ENCODE measurements at places on chromosomes 7 and 10.

DNA sequence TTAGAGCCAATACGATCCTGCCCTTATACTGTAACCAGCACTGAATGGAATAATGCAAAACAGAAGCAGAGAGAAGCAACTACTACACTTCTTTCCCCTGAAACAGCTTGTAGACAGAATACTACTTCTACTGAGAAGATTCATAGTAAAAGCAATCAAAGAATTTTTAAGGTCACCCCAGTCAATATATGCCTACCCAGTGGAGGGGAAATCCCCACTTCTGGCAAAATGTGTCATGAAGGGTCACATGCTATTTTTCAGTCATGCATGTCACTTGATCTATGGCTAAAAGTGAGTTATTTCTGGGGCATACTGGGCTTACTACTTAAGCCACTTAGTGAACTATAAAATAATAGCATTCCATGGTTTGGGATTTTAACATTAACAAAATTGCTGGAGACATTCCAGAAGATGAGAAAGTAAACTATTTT is 25.6 kb downstream of the IRF5 start:
- no peak for DNase-seq

- no peak for DNase-seq
These were observed 80.5 kb downstream of the ABCA13 start for GRCh38 chr7:48251766-48252165.

DNA sequence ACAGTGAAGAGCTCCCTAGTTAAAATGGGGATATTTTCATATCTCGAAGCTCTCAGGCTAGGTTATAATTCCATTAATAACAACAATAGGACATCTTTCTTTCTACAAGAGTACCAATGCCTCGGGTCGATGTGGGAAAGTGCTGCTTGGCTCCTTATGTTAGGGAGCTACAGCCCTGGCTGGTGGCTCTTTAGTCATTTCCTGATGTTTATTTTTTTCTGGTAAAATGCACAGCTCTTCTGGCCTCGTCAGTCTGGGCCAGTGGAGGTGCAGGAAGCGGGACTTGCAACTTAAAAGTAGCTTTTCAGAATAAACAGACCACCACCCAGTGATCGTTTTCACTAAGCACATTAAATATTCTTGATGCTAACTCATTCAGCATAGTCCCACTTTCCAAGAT is 58.3 kb downstream of the MKX start:
- DNase-seq = no peak

GRCh38 chr7:34332006-34332405 is 326.0 kb upstream of the NPSR1 start:
- DNase-seq = no peak

- DNase-seq = no peak
These were observed 14.4 kb downstream of the COL28A1 start for GRCh38 chr7:7521259-7521658.

- no peak for DNase-seq
These were observed 311.7 kb upstream of the HPS1 start for GRCh38 chr10:98758463-98758862.

- no peak for DNase-seq
These were observed 13.4 kb downstream of the SLC13A4 start for GRCh38 chr7:135714534-135715009.

- no peak for DNase-seq
These were observed 2.8 kb downstream of the SPRN start for GRCh38 chr10:133421336-133422222.

DNA sequence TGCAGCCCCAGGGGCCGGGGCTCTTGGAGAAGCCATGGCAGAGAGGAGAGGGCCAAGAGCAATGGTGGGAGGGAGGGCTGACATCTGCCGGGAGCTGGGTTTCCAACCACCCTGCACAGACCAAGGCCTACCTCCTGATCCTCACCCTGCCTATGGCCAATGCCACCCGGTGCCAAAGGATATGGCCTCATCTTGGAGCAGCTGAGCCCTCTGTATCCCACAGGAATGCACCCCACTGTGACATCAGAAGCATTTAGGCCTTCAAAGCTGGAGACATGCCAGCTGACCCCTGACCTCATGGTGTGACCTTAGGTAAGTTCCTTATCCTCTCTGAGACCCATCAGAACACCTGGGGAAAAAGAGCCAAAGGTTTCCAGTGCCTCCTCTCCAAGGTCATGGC is 113.6 kb upstream of the ZMIZ1 start:
- DNase-seq = no peak

GRCh38 chr7:148547951-148548350 is 42.6 kb upstream of the C7orf33 start:
- no peak for DNase-seq

DNA sequence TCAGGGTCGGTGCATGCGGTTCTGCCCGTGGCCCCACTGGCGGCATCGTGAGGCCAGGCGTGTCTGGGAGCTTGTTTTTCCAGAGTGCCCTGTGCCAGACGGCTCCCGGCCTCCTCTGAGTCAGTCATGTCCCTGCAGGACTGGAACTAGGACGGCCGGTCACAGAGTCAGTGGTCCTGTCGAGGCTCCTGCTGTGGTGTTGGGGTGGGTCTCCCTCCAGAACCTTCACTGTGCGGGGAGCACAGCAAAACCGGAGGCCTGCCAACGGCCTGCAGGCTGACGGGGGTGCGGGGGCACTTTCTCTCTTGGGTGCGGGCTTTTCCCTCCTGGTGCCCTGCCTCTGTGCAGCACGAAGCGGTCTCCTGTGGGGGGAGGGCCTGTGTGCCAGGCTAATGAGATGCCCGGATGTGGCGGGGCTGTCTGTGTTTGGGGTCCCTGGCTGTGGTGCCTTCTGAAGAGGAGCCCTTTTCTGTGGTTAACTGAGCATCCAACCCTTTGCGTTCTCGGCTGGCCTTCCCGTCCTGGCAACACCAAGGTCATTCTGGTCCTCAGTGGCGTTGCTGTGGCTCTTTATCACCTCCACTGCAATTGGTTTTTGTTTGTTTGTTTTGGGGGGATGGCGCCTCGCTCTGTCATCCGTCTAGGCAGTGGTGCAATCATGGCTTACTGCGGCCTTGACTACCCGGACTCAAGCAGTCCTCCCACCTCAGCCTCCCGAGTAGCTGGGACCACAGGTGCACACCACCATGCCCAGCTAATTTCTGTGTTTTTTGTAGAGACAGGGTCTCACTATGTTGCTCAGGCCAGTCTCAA is 8.0 kb downstream of the GET4 start:
- DNase-seq = no peak

DNA sequence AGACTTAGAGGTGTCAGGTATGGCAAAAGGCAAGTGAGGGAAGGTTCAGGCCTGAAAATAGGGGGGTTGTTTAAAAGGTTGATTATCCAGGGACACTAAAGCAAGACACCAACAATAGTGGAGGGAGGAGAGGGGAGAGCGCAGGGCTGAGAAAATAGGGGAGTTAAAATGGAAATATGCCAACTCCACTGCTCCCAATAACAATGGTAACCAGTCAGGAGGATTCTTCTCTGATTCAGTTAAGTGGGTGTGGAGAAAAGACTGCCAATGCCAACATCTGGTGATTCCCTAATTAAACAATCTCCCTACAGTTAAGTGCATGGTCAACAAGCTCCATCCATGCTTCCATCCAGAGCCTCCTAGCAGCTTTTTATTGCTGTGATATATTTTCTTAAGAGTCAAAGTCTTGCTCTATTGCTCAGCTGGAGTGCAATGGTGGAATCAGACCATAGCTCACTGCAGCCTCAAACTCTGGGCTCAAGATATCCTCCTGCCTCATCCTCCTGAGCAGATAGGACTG is 183.3 kb downstream of the JAZF1 start:
- DNase-seq = peak; percentile 87

DNA sequence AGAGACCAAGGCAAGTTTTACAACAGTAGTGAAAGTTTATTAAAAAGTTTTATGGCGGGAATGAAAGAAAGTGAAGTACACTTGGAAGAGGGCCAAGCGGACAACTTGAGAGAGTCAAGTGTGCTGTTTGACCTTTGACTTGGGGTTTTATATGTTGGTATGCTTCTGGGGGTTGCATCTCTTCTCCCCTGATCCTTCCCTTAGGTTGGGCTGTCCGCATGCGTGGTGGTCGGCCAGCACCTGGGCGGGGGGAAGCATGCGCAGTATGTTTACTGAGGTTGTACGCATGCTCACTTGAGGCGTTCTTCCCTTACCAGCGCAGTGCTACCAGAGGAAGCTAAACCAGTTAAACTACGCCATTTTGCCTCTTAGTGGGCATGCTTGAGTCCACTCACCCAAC is 31.9 kb downstream of the NUP42 start:
- DNase-seq = no peak

DNA sequence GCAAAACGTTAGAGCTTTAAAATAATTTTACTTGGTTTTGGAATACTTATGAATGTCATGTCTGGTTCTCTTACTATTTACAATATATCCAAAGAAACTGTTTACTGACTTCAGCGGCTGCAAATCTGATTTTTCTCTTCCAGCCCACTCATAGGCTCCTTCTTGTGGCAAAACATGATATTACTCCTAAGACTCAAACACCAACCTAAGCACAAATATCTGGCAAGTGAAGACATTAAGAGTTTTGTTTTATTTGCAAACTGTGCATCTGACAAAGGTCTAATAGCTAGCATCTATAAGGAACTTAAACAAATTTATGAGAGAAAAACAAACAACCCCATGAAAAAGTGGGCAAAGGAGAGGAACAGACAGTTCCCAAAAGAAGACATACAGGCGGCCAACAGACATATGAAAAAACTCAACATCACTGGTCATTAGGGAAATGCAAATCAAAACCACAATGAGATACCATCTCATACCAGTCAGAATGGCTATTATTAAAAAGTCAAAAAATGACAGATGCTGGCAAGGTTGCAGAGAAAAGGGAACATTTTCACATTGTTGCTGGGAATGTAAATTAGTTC is 20.3 kb upstream of the GJC3 start:
- no peak for DNase-seq

- DNase-seq = no peak
These were observed 592.9 kb upstream of the NRP1 start for GRCh38 chr10:33927347-33927746.

DNA sequence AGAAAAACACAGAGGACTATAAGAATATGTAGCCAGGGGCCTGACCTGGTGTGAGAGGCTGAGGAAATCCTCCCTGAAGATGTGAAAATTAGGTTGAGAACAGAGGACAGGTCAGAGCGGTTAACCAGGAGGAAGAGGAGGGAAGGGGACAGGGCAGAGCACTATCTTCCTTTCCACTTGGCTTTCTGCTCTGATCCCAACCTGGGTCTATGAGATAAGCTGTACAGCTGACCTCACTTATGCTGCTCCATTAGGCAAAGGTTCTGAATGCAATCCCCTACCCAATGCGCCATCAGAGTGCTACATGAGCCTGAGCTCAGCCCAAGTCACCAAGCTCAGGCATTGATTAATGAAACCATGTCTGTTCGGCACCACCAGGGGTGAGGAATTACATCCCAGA is 10.5 kb downstream of the LIPA start:
- no peak for DNase-seq

DNA sequence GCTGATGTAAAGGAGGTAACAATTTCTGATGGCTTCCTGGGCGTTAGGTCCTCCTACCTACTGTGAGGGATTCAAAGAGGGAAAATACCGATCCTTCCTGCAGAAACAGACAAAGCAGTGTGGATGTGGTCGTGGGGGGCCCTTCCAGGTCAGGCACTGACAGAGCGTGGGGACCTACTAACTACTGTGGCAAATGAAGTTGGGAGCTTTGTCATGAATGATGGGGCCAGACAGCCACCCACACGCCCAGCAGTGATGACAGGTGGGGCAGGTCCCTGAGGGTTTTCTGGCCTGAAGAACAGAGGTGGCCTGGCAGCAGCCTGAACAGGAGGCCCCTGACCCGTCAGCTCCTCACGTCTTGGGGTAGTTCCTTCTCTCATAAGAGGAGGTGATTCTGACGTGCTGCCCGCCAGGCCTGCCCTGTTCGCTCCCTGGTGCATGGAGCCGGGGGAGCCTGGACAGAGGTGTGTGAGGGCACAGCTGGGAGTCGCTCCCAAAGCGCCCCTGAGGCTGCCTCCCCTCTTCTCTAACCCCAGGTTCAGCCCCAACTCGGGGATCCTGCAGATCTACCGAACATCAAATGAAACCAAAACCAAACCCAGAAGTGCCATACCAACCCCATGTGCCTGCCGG is 4.2 kb downstream of the ATP6V0E2 start:
- no peak for DNase-seq

DNA sequence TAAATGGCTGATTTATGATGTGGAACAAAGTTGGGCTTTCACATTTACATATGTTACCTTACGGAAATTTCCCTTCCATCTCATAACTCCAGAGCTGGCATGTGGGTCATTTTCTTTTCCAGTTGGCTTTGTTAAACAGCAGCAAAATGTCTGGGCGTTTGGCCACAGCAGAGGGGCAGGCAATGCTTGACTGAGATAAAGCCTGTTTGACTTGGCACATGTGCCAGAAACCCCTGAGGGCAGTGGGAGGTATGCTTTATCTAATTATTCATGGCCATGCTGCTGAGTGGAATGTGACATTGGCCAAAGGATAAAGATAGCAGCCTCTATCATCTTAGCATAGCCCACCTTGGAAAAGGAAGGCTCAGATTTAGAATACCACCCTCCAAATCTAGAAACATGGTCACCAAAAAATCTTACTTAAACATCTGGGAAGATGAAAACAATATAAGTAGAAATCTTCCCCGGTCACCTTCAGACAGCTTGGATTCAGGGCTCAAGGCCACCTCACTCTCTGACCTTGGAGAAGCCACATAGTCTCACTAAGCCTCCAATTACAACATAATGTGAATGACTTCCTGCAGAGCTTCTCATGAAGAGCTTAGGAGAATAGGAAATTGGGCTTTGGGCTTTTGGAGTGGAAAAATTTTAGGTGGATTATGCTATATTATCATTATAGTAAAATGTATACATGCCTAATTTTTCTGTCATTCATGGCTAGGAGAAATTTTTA is 101.5 kb downstream of the GRM3 start:
- DNase-seq = peak; percentile 88

GRCh38 chr7:17016402-17017010 is 134.7 kb upstream of the AGR3 start:
- no peak for DNase-seq

DNA sequence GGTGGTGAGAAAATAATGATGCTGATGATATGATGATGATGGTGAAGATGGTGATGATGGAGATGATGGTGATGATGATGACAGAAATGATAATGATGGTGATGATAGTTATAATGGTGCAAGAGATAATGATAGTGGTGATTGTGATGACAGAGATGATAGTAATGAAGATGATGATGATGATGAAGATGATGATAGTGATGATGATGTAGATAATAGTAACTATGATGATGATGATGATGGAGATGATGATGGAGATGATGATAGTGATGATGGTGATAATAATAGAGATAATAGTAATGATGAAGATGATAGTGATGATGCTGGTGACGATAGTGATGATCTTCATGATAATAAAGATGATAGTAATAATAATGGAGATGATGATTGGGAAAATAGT is 22.2 kb downstream of the ABCA13 start:
- DNase-seq = no peak
